ENCODE measurements at places on chromosomes 16 and 17. TPM values are rescaled to one million over a fixed set of nuclear protein-coding genes. Genes with fewer than 3 reads are reported as not detected.

TEKT1 gene
- 0.06 TPM for polyA plus RNA-seq

POLR3K gene
- 9.4 TPM for polyA plus RNA-seq

NPIPA2 gene
- polyA plus RNA-seq: 14.2 TPM

RABEP2 gene
- 14.8 TPM for polyA plus RNA-seq

CD7 gene
- polyA plus RNA-seq: 0.48 TPM

BTBD17 gene
- not detected for polyA plus RNA-seq

HBQ1 gene
- polyA plus RNA-seq: not detected

TUBB3 gene
- 2.7 TPM for polyA plus RNA-seq

NCBP3 gene
- 17.7 TPM for polyA plus RNA-seq

GEMIN4 gene
- polyA plus RNA-seq: 10.9 TPM

ACSM2B gene
- 0.08 TPM for polyA plus RNA-seq

MSI2 gene
- 105 TPM for polyA plus RNA-seq

CDRT15L2 gene
- polyA plus RNA-seq: not detected

TRAPPC1 gene
- polyA plus RNA-seq: 238 TPM

CACNG5 gene
- polyA plus RNA-seq: not detected

NDRG4 gene
- 3.7 TPM for polyA plus RNA-seq

CACNG4 gene
- 0.02 TPM for polyA plus RNA-seq

ABCA9 gene
- polyA plus RNA-seq: 23.0 TPM

VPS35L gene
- polyA plus RNA-seq: 30.0 TPM

RRAD gene
- 22.3 TPM for polyA plus RNA-seq

SRR gene
- polyA plus RNA-seq: 18.7 TPM

RPUSD1 gene
- polyA plus RNA-seq: not detected

CIITA gene
- 17.8 TPM for polyA plus RNA-seq

TRAF4 gene
- 3.5 TPM for polyA plus RNA-seq

GDPD3 gene
- 4.4 TPM for polyA plus RNA-seq

CDRT15 gene
- not detected for polyA plus RNA-seq

KCNH4 gene
- not detected for polyA plus RNA-seq

G6PC1 gene
- polyA plus RNA-seq: not detected

C17orf78 gene
- not detected for polyA plus RNA-seq

VAC14 gene
- 19.5 TPM for polyA plus RNA-seq

NPIPA3 gene
- 2.5 TPM for polyA plus RNA-seq

C17orf100 gene
- polyA plus RNA-seq: 2.0 TPM

HAS3 gene
- 1.3 TPM for polyA plus RNA-seq

CYGB gene
- 18.2 TPM for polyA plus RNA-seq

VWA3A gene
- polyA plus RNA-seq: 0.15 TPM

GDPD1 gene
- polyA plus RNA-seq: 2.3 TPM

MYH2 gene
- polyA plus RNA-seq: not detected

RNF157 gene
- polyA plus RNA-seq: 1.4 TPM

TBC1D26 gene
- polyA plus RNA-seq: not detected

NLRC3 gene
- 0.17 TPM for polyA plus RNA-seq

ZSCAN10 gene
- polyA plus RNA-seq: 0.06 TPM

RAPGEFL1 gene
- 2.3 TPM for polyA plus RNA-seq

PRR35 gene
- polyA plus RNA-seq: not detected

PDIA2 gene
- not detected for polyA plus RNA-seq

PRR11 gene
- 1.3 TPM for polyA plus RNA-seq

CCL3 gene
- polyA plus RNA-seq: 3.7 TPM

ELMO3 gene
- polyA plus RNA-seq: 1.2 TPM

CSH1 gene
- polyA plus RNA-seq: not detected

CA7 gene
- polyA plus RNA-seq: not detected

KRTAP2-1 gene
- not detected for polyA plus RNA-seq

MT1H gene
- not detected for polyA plus RNA-seq

PRCD gene
- 1.5 TPM for polyA plus RNA-seq

SMARCD2 gene
- 52.7 TPM for polyA plus RNA-seq

CPNE7 gene
- not detected for polyA plus RNA-seq

RAB26 gene
- polyA plus RNA-seq: 0.50 TPM

SCNN1B gene
- polyA plus RNA-seq: 0.94 TPM

CD300E gene
- polyA plus RNA-seq: 1.1 TPM

All from ovary (tissue), 10 donors.